ENCODE measurements at places on chromosomes 5 and 9.
A peak's percentile ranks its signal among the peaks of the same experiment; 100 is the strongest.

DNA sequence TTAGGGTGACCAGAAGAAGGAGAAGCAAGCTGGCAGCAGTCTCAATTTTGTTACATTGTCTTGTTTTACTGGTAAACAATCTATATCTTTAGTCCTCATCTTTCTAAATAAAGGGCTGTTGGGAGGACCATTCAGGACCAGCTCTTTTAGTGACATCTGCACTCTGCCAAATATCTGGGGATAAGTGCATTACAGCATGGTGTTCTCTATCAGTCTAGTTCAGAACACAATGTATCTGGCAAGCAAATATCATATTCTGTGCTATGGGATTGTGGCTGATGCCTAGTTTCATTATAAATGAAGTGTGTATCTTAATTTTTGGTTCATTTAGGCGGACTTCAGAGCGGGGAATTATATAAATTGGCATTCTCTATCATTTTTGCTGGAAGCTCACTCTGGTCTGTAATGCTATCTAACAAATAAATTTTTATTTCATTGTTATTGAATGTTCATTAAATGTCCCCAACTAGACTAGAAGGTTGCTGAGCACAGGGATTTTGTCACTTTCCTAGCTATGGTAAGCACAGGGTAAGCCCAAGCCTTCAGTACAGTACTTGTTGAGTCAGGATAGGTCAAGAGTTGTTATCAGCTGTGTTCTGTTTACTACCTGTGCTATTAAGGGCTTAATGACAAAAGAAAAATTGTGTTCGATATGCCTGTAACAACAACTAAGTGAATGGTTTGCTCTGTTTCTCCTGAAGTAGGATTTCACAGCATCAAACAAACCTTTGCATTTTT, 11.9 kb downstream of the WDR31 start:
- DNase-seq, result no peak

- peak; percentile 77 for DNase-seq
Observed at GRCh38 chr9:129867136-129868022, 32.1 kb downstream of the USP20 start.

- no peak for DNase-seq
Observed at GRCh38 chr5:51810592-51810991, 427.3 kb downstream of the ISL1 start.

DNA sequence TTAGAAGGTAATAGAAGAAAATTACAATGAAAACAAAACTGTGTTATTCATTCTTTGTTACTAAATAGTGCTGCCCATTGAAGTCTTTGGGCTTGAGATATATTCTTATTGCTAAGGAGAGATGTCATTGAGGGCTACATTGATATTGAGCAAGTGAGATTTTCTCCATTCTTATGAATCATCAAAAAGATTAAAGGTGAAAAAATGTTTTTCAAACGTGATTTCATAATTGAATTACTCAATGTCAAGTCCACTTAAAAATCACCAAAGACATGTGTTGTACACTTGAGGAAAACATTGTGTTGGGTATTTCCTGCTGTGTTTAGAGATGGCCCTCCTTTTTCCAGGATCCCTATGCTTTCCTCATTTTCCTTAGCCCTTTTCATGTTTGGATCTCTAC, 448.1 kb downstream of the NFIB start:
- no peak for DNase-seq

DNA sequence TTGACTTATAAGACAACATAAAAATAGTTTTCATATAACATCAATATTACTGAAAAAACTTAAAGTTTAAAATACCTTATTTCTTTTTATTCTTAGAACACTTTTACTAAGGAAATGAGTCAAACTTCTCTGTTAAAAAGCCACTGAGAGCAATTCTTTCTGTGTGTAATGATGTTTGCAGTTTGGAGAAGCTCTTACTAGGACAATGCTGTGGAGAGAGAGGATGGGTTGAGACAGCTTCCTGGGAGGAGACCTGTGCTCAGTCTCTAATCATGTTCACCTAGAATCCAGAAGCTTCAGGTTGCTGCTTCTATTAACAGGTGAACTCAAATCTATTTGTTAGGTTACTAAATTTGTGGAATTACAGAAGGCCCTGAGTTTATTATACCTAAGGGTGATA, 198.5 kb downstream of the DNAH5 start:
- no peak for DNase-seq

GRCh38 chr9:127193483-127193882, 71.0 kb upstream of the ANGPTL2 start:
- DNase-seq, result no peak

DNA sequence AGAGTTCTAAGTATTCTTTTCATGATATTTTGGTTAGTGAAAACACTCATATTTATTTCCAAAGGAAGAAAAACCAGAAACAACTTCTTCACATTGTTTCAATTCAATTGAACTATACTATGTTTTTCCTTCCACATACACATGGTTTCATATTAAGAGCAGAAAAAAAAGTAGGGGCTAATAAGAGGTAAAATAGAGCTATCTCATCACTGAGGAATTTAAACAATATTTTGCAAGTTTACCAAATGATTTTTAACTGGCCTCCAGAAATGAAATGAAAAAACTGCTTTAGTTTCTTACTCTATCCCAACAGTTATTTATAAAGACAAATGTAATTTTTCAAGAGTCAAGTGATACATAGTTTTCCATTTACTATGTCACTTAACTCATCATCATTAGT, 233.5 kb downstream of the RFX3 start:
- DNase-seq, result no peak

GRCh38 chr5:72822944-72823343, 6.5 kb downstream of the TNPO1 start:
- DNase-seq, result no peak

DNA sequence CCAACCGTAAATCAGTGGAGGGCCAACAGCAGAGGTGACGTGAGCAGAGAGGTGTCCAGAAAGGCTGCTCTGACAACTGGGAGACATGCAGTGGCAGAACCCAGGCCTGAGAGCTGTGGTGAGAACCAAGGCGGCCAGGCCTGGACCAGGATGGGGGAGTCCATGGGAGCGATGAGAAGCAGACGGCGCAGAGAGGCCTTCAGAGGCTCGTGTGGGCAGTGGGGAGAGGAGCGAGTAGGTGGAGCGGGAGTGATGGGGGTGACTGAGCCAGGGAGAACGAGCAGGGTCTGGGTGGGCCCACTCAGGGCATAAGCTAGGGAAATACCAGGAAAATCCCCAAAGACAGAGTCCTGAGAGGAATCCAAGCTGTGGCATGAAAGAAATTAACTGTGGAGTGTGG, 7.9 kb upstream of the IL3 start:
- DNase-seq, result no peak

DNA sequence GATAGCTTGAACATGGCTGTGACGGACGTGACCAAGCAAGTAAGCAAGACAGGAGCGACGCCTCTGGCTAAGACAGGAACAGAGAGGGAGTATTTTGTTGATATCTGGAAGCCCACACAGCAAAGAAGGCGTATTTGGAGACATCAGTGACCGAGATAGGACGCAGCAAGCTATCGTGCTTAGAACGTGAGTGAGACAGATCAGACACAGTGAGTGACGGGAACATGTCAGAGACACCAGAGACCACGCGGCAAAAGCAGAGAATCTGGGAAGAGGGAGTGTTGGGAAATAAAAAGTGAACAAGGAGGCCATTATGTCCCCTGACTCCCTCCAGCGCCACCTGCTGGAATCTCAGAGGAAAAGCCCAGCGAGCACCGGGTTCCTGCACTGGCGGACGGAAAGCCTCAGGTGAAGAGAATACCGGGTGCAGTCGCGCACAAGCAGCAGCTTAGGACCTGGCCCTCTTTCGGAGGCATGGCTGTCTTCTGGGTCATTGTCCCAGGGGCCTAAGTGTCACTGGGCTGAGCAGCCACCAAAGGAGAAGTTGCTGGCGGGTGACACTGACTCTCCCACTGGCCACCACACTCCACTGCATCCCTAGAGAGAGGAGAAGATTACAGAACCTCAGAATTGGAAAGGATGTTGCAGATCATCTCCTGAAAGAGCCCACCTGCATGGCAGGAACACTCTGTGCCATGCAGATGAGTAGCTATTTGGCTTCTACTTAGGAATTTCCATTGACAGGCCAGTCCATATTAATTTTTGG, 99.1 kb downstream of the FBXO38 start:
- DNase-seq, result peak; percentile 95

DNA sequence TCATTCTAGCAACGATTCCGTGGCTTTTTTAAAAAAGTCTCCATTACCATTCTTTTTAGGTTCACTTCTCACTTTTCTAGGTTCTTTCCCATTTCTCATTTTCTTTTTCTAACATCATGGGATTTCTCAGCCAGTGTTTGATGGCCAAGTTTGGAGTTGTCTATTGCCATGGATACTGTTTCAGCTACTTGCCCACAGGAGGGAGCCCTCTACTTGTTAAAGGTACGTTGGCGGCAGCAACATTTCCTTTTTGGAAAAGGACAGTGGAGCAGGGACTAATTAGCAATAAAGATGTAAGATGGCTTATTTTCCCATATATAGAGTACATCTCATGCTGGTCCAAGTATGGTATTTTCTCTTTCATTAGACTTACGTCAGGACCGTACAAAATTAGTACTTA, 2257.5 kb upstream of the C9orf72 start:
- peak; percentile 82 for DNase-seq

- peak; percentile 80 for DNase-seq
Observed at GRCh38 chr9:76756268-76756640, 8.0 kb upstream of the PCA3 start.

- no peak for DNase-seq
Observed at GRCh38 chr5:1172007-1172581, 29.3 kb upstream of the SLC6A19 start.
